ENCODE measurements at places on chromosomes 11 and 22.

DNA sequence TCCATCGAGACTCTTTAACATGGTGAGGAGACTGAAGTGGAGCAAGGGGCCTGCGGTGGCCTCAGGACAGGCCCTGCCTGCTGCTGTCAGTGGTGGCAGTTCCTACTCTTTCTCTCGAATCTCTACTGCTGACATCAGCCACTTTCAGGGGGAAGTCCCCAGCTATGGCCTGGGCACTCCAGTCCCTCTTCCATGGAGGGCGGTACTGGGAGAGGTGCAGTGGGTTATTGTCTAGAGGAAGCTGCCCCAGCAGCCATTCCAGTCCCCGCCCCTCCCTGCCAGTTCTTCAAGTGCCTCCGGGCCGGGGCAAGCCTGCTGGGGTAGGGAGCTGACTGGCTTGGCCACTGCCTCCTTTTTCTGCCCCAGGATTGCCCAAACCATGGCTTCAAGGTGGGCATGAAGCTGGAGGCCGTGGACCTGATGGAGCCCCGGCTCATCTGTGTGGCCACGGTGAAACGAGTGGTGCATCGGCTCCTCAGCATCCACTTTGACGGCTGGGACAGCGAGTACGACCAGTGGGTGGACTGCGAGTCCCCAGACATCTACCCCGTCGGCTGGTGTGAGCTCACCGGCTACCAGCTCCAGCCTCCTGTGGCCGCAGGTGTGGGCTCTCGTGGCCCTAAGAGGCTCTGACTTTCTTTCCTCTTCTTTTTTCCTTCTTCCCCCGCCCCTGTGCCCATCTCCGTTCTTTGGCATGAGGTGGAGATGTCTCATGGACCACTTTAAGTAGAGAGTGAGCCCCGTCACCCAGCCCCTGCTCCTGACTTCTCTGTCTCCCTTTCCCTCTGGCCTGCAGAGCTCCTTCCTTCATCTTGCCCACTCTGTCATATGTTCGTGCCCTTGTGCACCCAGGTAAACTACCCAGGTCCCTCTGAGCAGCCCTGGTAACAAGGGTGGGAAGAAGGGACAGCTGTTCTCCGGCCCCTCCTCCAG is 13.7 kb downstream of the CHADL start:
- no peak for DNase-seq

DNA sequence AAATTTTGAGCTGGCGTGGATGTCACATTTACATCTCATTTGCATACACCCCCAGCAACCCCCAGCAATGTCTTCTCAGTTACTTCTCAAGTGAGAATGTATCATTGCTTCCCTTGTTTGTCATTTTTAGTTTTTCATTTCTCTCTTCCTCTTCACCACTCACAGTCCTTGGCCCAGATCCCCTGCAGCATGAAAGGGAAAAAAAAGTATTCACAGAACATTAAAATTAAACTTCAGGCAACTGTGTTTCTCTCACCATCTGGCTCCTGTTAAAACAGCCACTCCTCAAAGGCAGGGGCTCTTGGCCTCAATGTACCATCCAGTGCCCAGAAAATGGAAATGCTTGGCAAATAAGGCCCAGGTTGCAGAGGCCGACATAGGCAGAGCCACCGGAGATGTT is 126.8 kb downstream of the CTNND1 start:
- no peak for DNase-seq

- no peak for DNase-seq
These were observed 14.8 kb downstream of the SGSM3 start for GRCh38 chr22:40385036-40385782.

DNA sequence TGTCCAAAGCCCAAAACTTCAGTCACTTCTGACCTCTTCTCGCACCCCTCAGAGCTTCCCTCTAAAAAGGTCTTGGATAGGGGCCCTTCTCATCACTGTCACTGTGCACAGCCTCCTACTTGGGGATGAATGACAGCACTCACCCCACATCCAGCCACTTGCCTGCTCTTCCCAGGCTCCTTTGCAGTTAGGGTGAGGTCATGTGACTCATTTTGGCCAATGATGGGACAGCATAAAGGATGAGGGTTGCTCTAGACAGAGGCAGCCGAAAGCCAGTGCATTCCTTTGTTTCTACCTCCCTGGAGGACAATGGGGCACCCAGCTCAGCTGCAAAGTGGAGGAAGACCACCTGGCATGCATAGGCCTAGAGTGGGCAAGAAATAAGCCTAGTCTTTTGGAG is 1413.3 kb downstream of the TBC1D22A start:
- no peak for DNase-seq

- no peak for DNase-seq
These were observed 327.5 kb downstream of the C11orf87 start for GRCh38 chr11:109749476-109749875.

Data from ELF-1 (cell line).